NCI-H524 (cell line): ENCODE measurements at places on chromosomes 4 and X.

- DNase-seq, result peak; percentile 7
Observed at GRCh38 chrX:107715331-107716117, 60.1 kb downstream of the TSC22D3 start.

GRCh38 chr4:120554086-120554485 lies 368.4 kb downstream of the PRDM5 start:
- DNase-seq, result no peak

- no peak for DNase-seq
Observed at GRCh38 chr4:48804584-48805301, 24.7 kb upstream of the FRYL start.

- no peak for DNase-seq
Observed at GRCh38 chr4:81565142-81565870, 93.6 kb upstream of the RASGEF1B start.

GRCh38 chrX:38055170-38055847 lies 49.0 kb downstream of the SYTL5 start:
- no peak for DNase-seq

- no peak for DNase-seq
Observed at GRCh38 chr4:76738086-76738931, 159.6 kb downstream of the SOWAHB start.

- no peak for DNase-seq
Observed at GRCh38 chr4:4277531-4277930, 12.4 kb downstream of the LYAR start.

GRCh38 chr4:144202081-144202480 lies 61.6 kb upstream of the GYPA start:
- DNase-seq, result no peak

GRCh38 chr4:16196482-16197393 lies 29.5 kb downstream of the TAPT1 start:
- DNase-seq, result no peak

- peak; percentile 30 for DNase-seq
Observed at GRCh38 chrX:113741744-113742143, 842.1 kb upstream of the HTR2C start.

DNA sequence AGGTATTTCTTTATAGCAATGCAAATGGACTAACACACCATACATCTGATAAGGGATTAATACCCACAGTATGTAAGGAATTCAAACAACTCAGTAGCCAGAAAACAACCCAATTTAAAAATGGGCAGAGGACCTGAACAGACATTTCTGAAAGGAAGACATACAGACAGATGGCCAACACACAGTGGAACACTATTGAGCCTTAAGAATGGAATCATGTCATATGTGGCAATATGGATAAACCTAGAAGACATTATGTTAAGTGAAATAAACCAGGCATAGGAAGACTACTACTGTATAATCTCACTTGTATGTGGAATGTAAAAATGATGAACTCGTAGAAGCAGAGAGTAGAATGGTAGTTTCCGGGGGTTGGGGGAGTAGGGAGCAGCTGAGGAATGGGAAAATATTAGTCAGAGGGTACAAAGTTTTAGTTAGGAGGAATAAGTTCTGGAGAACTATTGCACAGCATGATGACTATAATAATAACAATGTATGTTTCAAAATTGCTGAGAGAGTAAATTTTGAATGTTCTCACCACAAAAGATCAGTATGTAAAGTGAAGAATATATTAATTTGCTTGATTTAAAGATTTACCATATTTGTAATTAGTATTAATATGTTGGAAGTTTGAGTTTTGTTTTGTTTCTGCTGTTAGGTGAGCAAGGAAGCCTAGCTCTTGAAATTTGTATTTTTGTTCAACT lies 25.2 kb downstream of the WDR44 start:
- no peak for DNase-seq

- DNase-seq, result no peak
Observed at GRCh38 chrX:127389900-127390299, 570.4 kb downstream of the PRR32 start.

DNA sequence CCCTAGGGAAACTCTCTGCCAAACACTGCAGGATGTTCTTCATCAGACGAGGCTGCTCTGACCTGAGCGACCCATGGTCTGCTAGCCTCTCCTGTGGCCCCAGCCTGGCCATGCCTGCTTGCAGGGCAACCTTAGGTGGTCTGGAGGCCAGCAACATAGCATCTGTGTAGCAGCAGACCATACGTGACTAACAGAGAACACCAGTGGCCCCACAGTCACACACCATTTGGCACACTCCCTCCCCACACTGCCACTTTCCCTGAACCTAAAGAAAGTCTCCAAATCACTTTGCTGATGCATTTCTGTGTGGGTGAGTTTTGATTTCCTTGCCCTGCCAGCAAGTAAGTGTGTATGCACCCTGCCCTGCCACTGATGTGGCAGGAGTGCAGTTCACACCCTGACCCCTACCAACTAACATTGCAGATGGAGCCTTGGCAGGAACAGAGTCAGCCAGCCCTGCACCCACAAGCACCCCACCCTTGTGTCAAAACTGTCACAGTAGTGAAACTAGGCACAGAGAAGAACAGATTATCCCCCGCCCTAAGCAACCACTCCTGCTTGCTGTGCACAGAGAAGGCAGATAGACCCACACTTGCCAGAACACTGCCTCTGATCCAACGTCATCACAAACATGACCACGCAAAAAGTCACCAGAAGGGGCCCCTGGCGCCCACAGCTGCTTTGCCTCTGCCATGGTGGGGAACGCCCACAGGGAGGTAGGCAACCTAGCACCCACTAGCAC lies 249.1 kb downstream of the SPIN4 start:
- DNase-seq, result no peak

- DNase-seq, result no peak
Observed at GRCh38 chr4:39664828-39665731, 26.4 kb upstream of the SMIM14 start.

DNA sequence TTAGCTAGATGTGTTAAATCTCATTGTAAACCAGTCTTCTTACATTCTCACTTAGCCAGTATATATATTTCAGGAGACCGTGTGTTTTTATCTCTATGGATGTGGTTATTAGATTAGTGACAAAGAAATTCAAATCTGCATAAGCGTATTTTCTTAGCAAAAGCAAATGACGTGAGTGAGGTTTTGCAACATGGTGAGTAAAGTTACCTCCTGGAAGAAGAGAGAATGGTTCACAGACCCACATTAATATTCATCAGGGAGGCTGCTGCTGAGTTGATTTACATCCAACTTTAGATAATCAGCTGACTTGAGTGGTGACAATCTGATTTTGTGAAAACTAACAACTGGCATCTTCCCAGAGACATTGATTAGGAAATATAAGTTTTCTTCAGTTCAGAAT lies 589.9 kb upstream of the GALNT7 start:
- no peak for DNase-seq

GRCh38 chr4:1604181-1604705 lies 79.9 kb downstream of the FAM53A start:
- DNase-seq, result no peak

GRCh38 chrX:133749951-133750350 lies 235.4 kb downstream of the GPC3 start:
- DNase-seq, result no peak

- DNase-seq, result no peak
Observed at GRCh38 chr4:147617841-147618691, 869 bp downstream of the TMEM184C start.

- DNase-seq, result no peak
Observed at GRCh38 chr4:183919141-183919540, 14.0 kb downstream of the STOX2 start.

- DNase-seq, result no peak
Observed at GRCh38 chr4:102466298-102466697, 34.9 kb upstream of the NFKB1 start.

DNA sequence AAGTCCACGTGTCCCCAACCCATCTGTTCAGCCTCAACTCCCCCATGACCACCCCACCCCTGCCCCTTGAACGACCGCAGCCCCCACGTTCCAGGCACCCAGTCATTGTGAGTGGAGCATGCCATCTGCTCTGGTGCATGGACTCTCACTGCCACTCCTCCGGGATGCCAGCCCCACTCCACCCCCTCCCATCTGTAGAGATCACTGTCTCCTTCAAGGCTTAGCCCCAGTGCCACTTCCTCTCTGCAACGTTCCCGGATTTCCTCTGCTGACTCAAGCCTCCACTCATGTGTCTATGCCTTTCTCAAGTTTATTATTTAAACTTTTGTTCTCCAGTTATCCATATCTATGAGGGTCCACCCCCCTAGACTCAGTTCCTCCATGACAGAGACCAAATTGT lies 54.0 kb downstream of the MAML3 start:
- DNase-seq, result peak; percentile 92

- DNase-seq, result no peak
Observed at GRCh38 chr4:48331577-48332330, 9.6 kb upstream of the SLAIN2 start.

DNA sequence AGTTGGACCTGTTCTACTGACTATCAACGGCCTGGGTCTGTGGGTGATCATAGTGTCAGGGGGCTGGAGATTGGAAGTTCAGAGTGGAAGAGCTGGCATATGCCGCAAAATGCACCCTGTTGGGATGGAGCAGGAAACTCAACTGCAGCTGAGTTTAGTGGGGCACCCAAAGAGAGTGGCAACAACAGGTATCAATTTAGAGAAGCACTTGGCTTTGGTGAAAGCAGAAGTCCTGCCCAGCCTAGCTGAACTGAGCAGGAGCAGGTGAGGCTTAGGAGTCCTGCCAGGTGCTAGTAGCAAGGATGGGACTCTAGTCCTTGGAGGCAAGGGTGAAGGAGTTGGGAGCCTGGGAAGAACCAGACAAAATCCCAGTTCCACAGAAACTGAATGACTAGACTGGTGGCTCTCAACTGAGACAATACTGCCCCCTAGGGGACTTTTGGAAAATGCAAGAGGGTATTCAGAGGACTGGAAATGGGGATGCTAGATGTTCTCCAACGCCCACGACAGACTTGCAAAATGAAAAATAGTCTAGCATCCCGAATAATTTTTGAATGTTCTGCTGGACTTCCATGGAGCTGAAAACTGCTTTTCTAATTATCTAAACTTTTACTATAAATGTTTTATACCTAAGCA lies 49.4 kb downstream of the RTL9 start:
- peak; percentile 55 for DNase-seq

DNA sequence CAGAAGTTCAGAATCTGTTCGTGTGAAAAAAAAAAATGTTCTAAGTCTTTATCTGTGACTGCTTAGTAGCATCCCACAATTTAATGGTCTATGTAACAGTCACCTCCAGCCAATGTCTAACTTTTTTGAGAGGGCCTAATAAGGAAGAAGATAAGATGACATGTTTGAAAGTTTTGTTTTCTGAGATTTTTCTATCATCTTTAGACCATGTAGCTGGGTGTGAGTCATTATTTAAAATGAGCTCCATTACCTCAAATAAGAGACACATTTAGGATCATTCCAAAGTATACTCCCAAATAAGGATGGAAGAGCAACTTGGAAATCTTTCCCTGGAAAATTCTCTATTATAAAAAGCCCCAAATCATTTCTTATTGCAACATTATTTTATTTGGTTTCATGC lies 28.2 kb upstream of the MCF2 start:
- DNase-seq, result no peak

DNA sequence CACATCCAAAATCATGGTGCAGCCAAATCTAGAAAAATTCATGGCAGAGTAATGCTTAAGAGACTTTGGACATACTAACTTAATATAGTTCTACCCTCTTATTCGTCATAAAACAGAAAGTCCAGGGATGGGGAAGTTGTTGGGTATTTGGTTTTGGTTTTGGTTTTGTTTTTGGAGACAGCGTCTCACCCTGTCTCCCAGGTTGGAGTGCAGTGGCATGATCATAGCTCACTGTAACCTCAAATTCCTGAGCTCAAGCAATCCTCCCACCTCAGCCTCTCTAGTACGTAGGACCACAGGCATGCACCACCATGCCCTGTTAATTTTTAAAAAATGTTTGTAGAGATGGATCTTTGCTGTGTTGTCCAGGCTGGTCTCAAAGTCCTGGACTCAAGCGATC lies 271.8 kb upstream of the TENM3 start:
- no peak for DNase-seq

GRCh38 chrX:115592997-115593734 lies 32.2 kb downstream of the PLS3 start:
- DNase-seq, result no peak

DNA sequence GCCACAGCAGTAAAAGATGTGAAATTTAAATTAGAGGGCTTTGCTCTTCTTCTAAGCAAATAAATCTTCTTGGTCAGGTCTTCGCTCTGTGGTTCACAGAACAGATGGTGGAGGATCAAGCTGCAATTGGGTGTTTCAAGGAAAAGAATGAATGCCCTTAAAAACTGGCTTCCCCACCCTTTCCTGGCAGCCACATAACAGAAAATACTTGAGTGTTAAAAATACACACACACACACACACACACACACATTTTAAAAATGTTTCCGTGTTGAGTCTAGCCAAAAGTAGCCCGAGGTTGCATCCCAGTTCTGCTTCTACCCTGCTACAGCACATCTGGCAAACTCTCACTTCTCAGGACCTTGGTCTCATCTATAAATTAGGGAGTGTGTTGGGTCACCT lies 56.7 kb upstream of the FGFBP2 start:
- no peak for DNase-seq

GRCh38 chr4:27140486-27140885 lies 279.8 kb downstream of the STIM2 start:
- no peak for DNase-seq

- DNase-seq, result no peak
Observed at GRCh38 chrX:48938721-48939425, 18.5 kb downstream of the OTUD5 start.

DNA sequence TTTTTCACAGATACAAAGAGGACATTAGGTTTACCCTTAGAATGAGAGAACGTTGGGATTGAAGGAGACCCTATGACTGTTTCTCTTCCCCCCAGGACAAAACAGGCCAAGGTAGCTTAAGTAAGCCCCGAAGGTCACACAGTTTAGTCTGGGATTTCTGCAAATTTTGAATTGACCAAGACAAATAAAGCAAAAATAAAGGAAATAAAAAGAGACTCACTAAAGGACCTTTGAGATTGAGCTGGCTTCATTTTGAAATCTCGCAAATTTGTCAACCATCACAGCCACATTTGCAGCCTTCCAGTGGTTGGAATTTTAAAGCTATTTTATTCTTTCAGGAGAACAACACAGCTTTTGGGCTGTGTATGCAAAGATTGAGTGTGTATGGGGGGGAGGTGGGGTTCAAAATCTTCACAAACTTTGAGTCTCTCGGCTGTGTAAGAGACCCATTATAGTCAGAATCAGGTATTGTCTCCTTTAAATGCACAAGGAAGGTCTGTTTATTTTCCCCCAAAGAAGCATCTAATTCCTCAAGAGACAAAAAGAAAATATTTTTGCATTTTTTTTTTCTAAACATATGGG lies 4.2 kb downstream of the TMSB4X start:
- DNase-seq, result no peak

GRCh38 chrX:154349359-154349935 lies 25.0 kb downstream of the FLNA start:
- no peak for DNase-seq

DNA sequence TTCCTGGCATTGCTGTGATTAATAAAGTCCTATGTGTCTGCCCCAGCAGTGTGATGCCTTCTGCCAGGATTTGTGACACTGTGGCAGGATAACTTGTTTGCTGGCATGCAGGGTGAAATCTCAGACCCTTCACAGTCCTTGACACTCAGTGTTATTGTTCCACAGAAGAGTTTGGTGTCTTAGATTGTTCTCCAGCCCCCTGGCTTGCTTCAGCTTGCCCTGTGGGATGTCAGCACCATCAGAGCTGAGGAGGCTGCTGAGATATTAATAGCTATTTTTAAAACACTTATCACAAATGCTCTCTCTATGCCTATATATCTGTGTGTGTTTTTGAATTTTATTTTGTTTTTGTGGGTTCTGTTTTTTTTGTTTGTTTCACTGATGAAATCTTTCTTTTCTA lies 136.9 kb downstream of the TSPAN5 start:
- no peak for DNase-seq
